GOT3 (cell line): ENCODE measurements at places on chromosomes 4 and X.

DNA sequence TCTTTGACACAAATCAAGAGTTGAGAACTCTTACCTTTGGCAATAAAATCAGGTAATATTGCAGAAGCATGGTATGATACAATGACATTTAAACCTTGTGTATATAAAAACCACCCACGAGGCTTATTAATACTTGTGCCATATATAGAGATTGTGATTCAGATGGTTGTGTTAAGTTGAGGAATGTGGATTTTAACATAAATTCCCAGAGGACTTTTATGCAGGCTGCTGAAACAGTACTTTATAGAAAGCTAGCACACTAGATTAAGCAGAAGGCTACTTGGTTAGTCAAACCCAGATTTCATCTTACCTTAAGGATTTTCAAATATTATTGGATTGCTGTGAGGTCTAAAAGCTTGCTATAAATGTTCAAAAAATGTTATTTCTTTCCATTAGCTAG lies 325.7 kb upstream of the PCDH10 start:
- no peak for DNase-seq

DNA sequence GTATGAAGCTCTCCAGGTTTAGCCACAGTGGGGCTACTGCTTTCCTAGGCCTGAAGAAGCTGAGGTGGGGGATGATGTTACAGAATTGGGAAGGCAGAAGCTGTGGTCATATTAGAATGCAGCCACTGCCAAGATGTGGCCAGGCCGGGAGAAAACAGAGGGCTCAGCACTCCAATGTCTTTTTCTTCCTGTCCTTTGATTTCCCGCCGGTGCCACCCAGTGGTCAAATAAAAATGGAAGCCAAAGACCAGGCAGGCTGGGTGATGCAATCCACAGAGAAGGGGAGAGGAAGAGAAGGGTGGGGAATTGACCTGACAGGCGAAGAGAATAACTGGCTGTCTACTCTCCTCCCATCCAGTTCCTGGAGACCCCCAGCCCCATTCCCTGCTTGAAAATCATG lies 94.9 kb upstream of the SHISA3 start:
- no peak for DNase-seq

DNA sequence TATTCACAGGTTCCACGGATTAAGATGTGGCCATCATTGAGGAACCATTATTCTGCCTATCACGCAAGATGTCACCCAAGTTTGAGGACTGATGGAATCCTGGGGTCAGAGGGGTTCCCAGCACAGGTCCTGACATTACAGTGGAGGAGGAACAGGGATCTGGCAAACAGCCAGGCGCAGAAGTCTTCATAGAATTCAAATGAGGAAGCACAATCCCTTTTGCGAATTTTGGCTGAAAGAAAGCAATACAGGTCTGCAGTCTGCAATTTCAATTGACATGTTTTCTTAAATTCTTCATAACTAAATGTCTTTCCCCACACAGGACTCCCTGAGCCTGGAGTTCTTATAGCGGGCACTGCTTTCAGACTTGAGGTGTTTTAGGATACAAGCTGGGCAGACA lies 14.5 kb downstream of the DOCK11 start:
- no peak for DNase-seq

DNA sequence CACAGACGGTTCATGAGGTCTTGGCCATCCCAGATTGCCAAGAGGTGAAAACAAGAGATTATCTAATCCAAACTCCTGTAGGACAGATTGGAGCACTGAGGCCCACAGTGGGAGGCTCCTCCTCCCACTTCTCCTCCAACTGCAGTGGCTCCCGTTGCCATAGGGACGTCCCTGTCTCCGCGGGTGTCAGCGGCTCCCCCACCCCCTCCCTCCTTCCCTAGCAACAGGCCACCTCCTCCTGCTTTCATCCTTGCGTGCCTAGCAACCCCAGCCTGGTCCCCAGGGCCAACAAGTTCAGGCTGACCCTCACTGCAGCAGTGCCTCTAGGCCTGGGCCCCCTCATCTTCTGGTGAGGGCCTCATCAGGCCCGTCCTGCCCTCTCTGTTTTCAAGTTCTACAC lies 6.8 kb upstream of the IQSEC2 start:
- DNase-seq, result no peak

- no peak for DNase-seq
Observed at GRCh38 chr4:3352505-3352904, 59.7 kb downstream of the RGS12 start.

DNA sequence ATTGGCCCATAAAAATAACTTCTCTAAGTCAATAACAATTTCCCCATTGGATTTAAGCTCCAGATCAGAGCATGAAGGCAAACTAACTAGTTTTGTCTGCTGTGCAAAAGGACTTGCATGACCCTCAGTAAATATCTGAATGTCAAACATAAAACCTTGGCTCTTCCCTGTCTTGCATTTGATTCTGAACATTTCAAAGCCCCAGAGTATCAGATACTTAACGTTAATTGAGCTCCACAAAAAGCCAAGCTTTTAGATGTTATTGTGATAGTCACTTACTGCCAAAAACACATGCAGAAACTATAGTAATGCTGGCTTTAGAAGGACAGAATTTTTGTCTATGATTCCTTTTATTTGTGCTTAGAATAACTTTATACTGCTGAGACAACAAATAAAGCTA lies 664.2 kb downstream of the ADGRL3 start:
- DNase-seq, result no peak

- no peak for DNase-seq
Observed at GRCh38 chr4:119284876-119285780, 36.8 kb downstream of the FABP2 start.

- no peak for DNase-seq
Observed at GRCh38 chr4:2044119-2044485, 15.0 kb upstream of the NAT8L start.

- no peak for DNase-seq
Observed at GRCh38 chr4:155787113-155787710, 28.4 kb downstream of the GUCY1B1 start.

GRCh38 chrX:85111347-85111746 lies 107.7 kb downstream of the APOOL start:
- no peak for DNase-seq

DNA sequence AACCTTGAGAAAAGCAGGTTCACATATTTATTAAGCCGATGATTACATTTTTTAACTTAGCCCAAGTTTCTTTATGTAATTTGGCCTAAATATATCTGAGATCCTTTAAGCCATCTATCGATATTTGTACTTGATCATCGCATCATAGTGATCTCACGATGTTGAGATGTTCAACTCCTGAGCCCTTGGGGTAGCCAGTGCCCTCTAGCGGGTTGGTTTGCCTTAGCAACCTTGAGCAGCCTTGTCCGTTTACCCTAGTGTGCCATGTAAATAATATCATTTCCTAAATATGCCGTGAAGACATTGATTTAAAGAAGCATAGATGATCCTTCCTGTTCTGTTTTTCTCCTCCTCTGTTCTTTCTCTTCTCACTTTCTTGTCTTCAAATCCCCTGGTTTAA lies 432.2 kb downstream of the RPA4 start:
- no peak for DNase-seq

GRCh38 chr4:2901186-2901585 lies 57.5 kb downstream of the ADD1 start:
- no peak for DNase-seq

DNA sequence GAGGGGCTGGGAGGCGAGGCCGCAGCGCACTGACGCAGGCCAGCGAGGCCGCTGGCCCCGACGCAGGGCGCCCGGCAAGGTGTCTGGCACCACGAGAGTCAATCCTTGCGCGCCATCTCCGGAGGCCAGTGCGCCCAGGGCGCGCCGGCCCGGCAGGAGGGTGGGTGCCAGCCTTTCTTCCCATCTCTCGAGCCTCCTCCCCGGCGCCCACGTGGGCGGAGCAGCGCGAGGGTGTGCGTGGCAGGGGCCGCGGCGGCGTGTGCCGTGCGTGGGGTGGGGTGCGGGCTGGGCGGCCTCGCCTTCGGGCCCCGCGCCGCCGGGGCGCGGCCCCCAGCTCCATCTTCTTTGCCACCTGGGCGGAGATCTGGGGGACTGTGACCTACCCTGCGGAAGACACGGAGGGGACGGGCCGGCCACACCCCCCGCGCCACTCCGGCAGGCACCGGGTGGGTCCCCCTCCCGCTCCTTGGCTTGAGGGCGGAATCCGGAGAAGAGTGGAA lies 877 bp downstream of the JAKMIP1 start:
- no peak for DNase-seq

GRCh38 chrX:118355225-118355920 lies 9.5 kb downstream of the WDR44 start:
- DNase-seq, result no peak

DNA sequence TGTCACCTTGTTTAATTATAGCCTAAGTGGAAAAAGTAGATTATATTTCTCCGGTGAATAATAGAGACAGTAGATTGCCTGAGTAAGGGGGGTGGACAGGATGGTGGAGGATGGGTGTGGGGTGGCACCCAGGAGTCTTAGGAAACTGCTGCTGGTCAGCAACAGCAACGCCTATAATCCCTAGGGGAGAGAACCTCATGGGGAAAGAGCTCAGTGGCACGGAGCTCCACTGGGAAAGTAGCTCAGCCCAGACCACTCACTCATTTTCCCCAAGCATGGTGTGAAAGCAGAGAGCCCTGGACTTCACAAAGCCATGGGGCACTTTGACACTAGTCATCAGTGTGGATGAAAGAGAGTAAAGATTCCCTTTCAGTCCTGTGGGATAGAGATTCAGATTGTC lies 31.1 kb downstream of the METTL14 start:
- DNase-seq, result no peak

DNA sequence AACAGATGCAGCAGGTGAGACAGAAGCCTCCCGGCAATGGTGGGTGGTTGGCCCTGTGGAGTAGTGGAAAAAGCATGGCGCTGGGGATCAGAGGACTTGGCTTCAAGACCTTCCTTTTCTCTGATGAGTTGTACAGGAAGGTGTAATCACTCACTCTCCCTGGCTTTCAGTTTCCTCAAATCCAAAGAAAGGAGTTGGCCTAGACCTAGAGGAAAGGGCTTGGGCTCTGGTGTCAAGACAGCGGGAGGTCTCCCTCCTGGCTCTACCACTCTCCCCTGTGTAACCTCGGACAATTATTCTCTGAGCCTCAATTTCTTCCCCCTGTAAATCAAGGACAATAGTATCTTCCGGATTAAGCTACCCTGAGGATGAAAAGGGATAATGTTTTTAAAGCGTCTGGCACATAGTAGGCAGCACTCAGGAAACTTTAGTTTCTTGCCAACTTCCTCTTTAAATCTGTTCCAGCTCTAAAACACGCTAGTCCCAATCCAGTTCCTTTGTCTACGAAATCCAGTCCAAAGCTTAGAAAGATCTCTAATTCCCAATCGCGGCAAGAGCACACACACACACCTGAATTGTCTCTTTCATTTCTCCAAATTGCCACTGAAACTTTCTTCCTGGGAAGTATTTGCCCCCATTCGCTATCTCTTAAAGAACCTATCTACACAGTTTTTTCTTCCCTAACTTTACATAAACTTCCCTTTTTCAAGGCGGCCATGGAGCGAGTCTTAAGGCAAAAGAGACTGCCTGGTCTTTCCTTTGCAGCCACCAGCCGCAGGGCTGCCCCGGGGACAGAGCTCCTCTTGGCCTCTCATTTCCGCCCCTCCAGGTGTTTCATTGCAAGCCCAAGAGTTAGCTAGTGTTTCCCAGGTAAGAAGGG lies 29.9 kb upstream of the GPC4 start:
- DNase-seq, result no peak

DNA sequence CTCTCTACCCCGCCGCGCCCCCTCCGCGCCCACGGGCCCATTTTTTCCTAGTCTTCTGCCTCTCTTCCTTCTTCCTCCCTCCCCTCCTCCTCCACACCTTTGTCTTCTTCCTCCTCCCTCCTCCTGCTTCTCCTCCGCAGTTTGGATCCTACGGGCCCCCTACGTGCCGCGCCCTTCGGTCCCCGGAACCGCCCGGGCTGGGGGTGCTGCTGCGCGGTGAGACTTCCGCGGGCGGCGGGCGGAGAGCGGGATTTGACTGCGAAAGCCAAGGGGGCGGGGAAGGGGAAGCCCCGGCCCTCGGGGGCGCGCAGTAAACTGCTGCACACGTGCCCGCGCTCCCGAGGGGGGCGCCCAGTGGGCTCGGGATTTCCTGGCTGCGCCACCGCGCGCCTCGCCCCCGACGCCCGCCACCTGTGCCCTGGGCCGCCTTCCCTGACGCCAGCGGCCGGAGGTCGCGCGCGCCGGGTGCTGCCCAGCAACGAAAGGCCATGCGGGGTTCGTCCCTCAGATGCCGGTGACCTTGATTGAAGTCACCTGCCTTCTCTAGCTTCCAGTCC lies 3.3 kb upstream of the NKX3-2 start:
- DNase-seq, result no peak

GRCh38 chrX:2859197-2859797 lies 30.6 kb downstream of the GYG2 start:
- no peak for DNase-seq

- no peak for DNase-seq
Observed at GRCh38 chr4:159191989-159192388, 89.1 kb downstream of the RAPGEF2 start.

GRCh38 chr4:103907414-103907813 lies 187.6 kb upstream of the TACR3 start:
- no peak for DNase-seq

GRCh38 chr4:114537352-114537751 lies 61.3 kb upstream of the UGT8 start:
- no peak for DNase-seq

DNA sequence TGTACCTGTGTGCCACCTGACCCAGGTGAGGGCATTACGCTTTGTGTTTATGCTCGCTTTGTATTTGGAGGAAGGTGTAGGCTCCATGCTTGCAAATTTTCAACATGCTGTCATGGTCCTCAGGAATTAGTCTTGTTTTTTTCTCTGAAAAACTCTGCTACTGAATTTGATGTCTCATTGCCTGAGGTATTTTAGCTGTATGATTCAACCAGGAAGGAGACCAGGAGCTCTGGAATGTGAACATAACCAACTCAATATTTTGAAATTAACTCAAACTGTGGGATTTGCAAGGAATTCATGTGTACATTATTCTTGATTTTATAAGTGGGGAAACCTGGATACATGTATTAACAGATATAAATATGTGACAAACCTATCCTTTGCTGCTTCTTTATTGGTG lies 134.1 kb downstream of the SLC4A4 start:
- DNase-seq, result no peak

GRCh38 chrX:134571796-134572195 lies 86.5 kb downstream of the PLAC1 start:
- no peak for DNase-seq

DNA sequence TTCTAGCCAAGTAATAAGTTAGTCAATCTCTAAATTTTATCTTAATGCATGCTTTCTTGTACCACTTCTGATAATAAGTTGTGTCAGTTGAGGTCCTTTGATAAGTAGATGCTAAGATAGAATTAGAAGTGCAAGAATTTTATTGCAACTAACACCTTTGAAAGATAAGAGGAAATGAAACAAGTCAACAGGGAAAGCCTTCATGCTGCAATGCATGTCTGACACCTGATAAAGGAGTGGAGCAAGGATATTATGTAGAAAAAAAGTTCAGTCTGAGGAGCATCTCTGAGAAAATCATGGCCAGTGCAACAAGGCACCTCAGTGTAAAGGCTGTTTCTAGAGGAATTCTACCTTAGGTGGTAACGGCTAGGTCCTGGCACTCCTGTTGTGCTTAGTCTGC lies 210.7 kb upstream of the PPP1R2C start:
- DNase-seq, result no peak

GRCh38 chr4:173257732-173258717 lies 76.1 kb downstream of the HMGB2 start:
- no peak for DNase-seq
